Lower lobe of right lung (tissue), 2 donors: ENCODE measurements at places on chromosomes 12 and 14. TPM values are rescaled to one million over a fixed set of nuclear protein-coding genes. Genes with fewer than 3 reads are reported as not detected.

- DNase-seq = no peak
Measured at GRCh38 chr14:105067140-105067968, 2.1 kb upstream of the GPR132 start.

DNA sequence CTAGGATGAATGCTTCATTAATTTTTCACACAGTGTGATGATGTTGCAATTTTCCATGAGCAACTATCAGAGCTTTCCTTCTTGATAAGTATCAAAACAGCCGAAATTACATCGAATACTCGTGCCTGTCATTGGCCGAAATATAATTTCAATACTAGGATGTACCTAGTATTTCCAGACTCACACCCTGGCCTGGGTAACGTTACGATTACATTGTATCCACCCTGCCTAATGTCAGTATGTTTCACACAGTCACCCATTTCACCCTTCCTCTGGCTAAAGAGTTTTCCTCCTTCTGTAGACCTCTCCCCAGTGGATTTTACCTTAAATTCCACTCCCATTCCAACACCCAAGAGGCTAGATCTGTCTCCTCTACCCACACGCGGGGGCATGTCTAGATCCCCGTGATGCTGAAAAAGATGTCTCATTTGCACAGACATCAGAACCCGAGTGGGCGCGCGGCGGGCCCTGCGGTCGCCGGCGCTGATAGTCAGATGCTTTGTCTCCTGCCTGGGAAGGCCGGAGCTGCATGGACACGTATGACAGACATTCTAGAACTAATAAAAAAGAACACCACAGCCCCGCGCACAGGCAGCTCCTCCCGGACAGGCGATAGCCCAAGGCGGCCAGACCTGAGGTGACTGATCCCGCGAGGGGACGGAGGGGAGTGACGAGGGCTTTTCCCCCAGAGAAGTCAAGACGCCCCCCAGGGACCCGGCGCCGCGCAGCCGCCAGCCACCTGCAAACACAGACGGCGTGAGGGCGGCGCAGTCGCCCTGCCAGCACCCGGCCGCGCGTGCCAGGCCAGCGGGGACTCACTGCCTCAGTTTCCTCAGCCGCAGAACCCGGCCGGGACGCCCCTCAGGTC lies 723 bp downstream of the KIF21A start:
- DNase-seq = peak; percentile 50

GRCh38 chr12:74848006-74848405 lies 310.4 kb downstream of the ATXN7L3B start:
- DNase-seq = no peak

GRCh38 chr14:101363880-101364391 lies 197.4 kb upstream of the DIO3 start:
- no peak for DNase-seq

- peak; percentile 61 for DNase-seq
Measured at GRCh38 chr14:95290871-95291431, 28.8 kb downstream of the CLMN start.

Gene TWF1
- 60.6 TPM for total RNA-seq

Gene KLRC4
- total RNA-seq = not detected

Gene SLC6A13
- 5.0 TPM for total RNA-seq

Gene ST8SIA1
- total RNA-seq = 9.1 TPM
